ENCODE measurements at places on chromosomes 13 and 19.

- no peak for DNase-seq
Measured at GRCh38 chr13:111791131-111791530, 275.8 kb upstream of the SOX1 start.

DNA sequence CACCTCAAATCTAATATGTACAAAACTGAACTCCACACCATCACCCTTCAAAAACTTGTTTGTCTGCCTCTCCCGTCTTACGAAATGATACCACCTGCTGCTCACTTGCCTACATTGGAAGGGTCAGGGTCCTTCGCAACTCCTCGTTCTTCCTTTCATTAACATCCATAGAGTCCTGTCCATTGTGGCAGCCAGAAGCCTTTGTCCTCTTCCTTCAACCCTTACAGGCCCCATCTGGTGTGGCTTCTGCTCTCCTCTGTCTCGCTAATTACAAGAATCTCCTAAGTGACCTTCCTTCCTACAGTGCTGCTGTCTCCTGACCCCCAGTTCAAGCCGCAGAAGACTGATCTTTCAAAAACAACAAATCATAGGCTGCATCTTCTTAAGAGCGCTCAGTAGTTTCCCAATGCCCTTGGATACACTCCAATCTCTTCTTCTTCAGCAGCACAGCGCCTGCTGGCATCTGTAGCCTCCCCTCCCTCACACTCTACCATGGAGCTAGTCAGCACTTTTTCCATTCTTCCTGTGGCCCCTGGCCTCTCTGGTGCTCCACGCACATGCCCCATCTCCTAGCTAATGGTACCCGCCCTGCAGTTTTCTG, 382.7 kb downstream of the LIG4 start:
- no peak for DNase-seq

DNA sequence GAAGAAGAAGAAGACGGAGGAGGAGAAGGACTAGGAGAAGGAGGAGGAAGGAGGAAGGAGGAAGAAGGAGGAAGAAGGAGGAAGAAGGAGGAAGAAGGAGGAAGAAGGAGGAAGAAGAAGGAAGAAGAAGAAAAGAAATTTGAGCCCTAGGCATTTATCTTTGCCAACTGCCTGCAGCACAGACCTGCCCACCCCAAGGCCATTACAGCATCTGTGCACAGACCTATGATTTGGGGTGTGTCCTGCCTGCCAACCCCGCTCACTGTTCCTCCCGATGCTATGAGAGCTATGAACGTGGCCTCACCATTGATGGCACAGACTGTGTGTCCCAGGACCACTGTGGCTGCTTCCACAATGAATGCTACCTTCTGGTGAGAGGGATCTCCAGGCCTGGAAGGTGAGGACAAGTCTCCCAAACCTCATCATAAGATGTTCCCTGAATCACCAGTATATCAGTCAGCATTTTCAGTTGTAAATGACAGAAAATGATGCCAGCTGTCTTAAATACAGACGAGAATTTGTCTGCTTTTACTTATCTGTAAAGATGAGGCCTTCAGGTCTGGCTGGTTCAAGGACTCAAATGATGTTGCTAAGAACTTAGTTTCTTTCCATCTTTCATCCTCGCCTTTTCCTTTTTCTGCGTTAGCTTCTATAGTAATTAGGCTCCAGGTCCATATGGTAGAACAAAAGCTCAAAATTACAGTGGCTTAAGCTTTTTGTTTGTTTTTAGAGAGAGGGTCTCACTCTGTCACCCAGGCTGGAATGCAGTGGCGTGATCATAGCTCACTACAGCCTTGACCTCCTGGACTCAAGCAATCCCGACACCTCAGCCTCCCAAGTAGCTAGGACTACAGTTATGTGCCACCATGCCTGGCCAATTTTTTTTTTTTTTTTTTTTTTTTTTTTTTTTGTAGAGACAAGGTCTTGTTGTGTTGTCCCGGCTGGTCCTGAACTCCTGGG, 3.9 kb upstream of the SDHAF1 start:
- DNase-seq, result no peak

- DNase-seq, result no peak
Measured at GRCh38 chr19:7789447-7789846, 26.4 kb downstream of the CLEC4M start.

DNA sequence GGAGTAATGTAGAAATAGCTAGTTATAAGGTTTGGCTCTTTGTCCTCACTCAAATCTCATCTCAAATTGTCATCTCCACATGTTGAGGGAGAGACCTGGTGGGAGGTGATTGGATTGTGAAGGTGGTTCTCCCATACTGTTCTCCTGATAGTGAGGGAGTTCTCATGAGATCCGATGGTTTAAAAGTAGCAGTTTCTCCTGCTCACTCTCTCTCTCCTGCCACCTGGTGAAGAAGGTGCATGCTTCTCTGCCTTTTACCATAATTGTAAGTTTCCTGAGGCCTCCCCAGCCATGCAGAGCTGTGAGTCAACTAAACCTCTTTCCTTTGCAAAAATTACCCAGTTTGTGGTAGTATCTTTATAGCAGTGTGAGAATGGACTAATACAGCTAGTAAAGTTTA, 849.4 kb downstream of the DACH1 start:
- DNase-seq, result no peak

DNA sequence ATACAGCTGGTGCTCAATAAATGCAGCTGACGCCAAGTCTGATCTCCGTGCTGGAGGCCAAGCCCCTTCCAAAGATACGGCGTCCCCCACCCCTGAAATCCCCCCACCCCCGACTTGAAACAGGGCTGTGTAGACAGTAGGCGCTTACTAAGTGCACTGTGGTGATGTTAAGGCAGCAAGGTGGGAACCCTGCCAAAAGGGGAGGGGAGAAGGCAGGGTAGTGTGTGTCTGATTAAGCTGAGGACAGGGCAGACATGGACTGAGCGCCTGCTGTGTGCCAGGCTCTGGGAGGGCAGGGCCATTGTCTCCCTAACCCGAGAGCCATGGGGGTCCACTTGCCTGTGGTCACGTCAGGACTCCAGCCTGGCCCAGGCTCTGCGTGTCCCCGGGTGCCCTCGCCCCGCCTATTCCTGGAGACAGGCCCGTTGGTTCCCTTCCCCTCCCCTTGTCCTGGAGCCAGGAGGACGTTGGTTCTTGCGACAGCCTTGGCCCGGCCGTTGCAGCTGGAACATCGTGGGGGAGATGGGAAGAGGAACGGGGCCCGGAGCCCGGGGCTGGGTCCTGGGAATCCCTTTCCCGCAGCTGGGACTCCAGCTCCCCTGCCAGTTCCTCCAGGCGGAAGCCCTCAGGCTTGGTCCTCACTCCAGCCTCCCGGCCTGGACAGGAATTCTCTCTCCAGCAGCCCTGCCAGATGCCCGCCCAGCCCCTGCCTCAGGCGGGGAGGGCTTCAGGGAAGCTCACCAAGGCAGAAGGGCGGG, 1.7 kb upstream of the ELANE start:
- no peak for DNase-seq

- DNase-seq, result no peak
Measured at GRCh38 chr13:23934520-23934919, 37.2 kb upstream of the C1QTNF9B start.

DNA sequence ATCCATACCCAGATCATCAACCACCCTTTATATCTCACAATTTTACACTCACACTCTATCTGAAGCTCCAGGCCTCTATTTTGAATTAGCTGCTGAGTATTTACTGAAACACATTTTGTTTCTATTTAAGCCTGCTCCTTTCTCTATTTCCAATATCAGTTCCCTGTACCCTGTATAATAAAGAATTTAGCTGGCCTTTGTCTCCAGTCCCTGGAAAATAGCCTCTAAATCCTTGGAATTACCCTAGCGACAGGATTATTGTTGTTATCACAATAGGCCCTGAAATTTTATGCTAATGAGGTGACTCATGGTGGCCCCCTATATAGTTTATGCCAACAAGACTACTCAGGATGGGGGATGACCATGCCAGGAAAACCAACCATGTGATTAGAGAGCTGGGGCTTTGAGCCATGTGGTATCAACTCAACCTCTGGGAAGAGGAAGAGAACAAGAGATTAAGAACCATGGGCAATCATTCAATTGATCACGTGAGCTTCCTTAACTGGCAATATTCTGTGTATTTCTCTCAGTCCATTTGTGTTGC, 72.7 kb downstream of the KATNAL1 start:
- no peak for DNase-seq

- no peak for DNase-seq
Measured at GRCh38 chr19:40235238-40236025, 8.9 kb upstream of the CCNP start.

DNA sequence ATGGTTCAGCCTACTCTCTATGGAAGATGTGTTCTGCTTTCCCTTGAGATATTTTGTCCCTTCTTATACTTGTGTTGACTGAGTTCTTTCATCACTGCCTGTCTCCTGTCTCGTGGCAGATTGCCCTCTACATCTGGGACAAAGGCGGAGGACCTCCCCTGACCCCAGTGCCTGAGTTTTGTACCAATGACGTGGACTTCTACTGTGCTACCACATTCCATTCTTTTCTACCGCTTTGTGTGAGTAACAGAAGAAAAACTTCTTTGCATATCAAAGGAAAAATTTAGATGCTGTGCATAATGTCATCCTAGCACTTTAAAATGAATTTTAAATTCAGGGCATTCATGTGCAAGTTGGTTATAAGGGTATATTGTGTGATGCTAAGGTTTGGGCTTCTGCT, 74.6 kb downstream of the B3GLCT start:
- DNase-seq, result no peak

DNA sequence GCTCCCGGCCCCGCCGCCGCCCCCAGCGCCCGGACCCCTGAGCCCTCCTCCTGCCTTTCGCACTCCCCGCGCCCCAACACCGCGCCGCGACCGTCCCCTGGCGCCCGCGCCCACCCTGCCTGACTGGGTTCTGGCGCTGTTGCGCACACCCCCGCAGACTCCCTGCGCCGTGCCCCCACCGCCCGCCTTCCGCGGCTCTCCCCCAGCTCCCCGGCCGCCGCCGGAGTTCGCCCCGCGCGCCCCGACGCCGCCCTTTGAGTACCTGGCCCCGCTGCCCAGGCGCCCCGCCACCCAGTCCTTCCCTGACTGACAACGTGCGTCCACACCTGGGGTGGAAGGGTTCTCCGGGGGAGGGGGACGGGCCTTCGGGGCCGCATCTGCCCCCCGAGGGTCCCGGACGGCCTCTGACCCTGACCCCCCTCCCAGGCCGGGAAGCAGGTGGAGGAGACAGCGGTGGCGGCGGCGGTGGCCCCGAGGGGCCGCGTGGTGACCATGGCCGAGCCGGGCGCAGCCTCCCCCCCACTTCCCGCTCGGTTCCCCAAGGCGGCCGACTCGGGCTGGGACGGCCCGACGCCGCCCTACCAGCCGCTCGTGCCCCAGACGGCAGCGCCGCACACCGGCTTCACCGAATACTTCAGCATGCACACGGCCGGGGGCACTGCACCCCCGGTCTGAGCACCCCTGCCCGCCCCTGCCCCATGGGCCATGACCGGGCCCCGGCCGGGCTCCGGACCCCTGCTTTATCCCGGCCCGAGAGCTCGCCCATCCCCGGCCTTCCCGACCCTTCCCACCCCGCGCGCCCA, 1.4 kb upstream of the MEGF8 start:
- DNase-seq, result no peak

DNA sequence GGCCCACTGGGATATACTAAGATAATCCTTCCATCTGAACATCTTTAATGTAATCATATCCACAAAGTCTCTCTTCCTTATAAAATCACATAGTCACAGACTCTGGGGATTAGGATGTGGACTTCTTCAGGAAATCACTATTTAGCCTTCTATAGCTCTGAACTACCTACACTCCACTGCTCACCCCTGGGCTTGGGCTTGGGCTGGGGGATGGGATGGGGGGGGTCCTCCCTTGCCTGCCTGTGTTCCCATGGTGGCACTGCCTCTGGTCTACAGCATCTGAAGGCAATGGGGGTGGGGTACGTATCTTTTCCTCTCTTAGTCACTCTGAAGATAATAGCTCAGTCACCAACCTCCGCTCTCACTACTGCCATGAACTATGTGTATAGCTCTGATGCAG, 67.8 kb upstream of the SERTM1 start:
- no peak for DNase-seq

DNA sequence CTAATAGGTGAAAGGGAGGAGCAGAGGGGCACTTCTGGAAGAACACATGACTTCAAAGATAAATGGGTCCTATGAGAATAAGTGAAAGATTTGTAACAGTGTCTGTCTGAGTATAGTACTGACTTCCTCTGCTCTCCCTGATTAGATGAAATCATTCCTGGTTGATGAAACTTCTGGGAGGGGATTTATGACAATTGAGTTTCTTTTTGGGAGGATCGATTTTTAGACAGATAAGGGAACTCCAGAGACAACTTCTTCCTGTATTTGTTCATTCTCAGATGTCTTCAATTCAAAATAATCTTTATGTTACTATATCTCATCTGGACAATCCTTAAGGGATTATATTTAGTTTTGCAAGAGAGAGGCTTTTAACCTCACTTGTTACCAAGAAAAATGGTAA, 20.0 kb downstream of the SETDB2 start:
- no peak for DNase-seq

DNA sequence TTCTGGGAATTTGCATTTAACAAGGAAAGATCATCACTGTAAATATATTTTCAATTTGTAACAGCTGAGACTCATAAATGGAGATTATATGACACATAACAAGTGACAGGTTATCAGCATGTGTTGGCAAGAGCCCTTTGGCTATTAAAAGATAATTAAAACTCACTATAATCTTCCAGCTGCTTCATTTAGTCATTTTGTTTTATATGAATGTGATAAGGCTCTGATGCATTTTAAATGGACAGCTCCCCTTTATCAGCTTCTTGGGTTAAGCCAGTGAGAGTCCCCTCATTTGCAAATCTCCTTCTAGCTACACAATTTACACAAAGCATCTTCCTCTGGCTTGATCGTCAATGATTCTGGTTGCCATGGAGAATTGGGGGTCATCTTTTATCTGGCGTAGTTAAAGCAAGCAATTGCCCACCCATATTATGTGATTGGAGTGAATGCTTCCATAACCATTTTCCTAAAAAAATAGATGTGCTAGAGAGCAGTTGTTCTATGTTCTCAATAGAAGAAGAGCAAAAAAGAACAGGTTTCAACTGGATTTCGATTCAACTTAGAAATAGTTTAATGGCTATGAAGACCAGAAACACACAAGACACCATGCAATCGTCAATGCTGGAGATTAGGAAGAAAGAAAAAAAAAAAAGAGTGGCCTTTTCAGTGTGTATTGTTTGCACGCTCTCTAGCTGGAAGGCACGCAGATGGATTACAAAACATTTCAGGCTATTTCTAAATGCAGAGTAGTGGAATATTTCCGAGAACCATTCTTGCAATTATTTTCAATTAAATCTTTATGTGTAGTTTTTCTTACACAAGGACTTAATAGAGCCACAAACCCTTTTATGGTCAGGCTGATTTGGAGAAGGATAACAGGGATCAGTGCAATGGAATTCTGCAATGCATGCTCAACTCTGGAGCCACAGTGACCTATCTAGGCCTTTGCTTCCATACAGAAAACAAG, 27.4 kb downstream of the STARD13 start:
- no peak for DNase-seq

DNA sequence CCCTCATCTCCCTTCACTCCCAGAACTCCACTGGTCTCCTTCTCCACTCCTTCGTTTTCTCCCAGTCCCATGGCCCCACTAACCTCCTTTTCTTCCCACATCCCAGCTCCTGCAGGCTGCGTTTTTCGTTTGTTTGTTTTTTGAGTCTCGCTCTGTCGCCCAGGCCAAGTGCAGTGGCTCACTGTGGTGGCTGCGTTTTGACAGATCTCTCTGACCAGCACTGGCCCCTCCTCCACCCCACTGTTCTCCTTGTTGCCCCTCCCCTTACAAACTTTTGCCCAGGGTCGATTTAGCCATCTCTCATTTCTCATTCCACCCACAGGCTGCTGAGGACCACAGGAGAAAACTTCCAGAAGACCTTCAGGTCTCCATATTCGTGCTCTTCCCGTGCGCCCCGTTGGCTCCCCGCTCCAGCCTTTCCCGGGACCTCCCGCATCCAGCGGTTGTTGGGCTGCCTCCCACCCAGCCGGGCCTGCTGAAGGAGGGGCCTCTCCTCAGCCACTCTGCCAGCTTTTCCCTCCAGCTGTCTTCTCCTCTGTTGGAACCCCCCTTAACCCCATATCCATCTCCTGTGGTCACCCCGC, 40.6 kb upstream of the GJB6 start:
- DNase-seq, result no peak

All from bone marrow (tissue), 2 donors.